ENCODE measurements at places on chromosomes 7 and 10.

GRCh38 chr7:75033064-75033463 lies 40.5 kb downstream of the RCC1L start:
- no peak for DNase-seq

GRCh38 chr10:93245779-93246178 lies 172.1 kb downstream of the CYP26A1 start:
- no peak for DNase-seq

- DNase-seq = no peak
Observed at GRCh38 chr7:149558149-149558861, 60.7 kb upstream of the ZNF746 start.

DNA sequence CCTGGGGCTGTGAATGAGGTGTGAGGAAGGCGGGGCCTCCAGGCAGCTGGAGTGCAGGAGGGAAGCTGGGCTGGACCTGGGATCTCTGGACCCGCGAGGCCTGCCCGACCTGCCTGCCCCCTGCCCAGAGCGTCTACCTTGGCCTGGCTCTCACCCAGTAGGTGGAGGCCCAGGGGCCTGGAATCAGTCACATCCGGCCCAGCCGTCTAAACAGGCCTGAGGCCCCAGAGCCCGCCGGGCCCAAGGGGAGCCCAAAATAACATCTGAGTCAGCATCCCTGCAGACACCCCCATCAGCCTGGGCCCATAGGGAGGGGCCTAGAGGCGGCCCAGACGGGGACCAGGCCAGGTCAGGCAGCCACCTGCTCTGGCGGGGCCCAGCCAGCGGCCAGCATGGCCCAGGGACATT lies 15.1 kb upstream of the ELN start:
- peak; percentile 26 for DNase-seq

GRCh38 chr7:90777041-90777440 lies 180.9 kb downstream of the CDK14 start:
- DNase-seq = peak; percentile 51

Measured in GM12878 (cell line).